Esophagus muscularis mucosa (tissue), 4 donors: ENCODE measurements at places on chromosomes 2 and 18. TPM values are rescaled to one million over a fixed set of nuclear protein-coding genes. Genes with fewer than 3 reads are reported as not detected.

GRCh38 chr18:79905389-79905911 is 46.0 kb downstream of the SLC66A2 start:
- no peaks in the 10 kb centered on the region for H3K4me1 ChIP-seq
- no peaks in the 10 kb centered on the region for H3K27me3 ChIP-seq
- DNase-seq: no peak
- no peak overlapping the region for H3K4me3 ChIP-seq
- peaks cover 27% of the 10 kb centered on the region for H3K36me3 ChIP-seq
- no peak overlapping the region for H3K27ac ChIP-seq

GRCh38 chr2:72109904-72110303 is 37.8 kb downstream of the CYP26B1 start:
- no peak for DNase-seq
- H3K4me3 ChIP-seq: no peak overlapping the region
- H3K27ac ChIP-seq: no peak overlapping the region
- no peaks in the 10 kb centered on the region for H3K27me3 ChIP-seq
- no peaks in the 10 kb centered on the region for H3K36me3 ChIP-seq

GRCh38 chr2:203900253-203900652 is 32.7 kb downstream of the CTLA4 start:
- H3K27ac ChIP-seq: no peak overlapping the region
- no peak overlapping the region for H3K4me3 ChIP-seq
- H3K36me3 ChIP-seq: no peaks in the 10 kb centered on the region
- H3K27me3 ChIP-seq: no peaks in the 10 kb centered on the region
- H3K4me1 ChIP-seq: no peaks in the 10 kb centered on the region

- H3K27me3 ChIP-seq: no peaks in the 10 kb centered on the region
- H3K4me1 ChIP-seq: no peaks in the 10 kb centered on the region
- no peak overlapping the region for H3K27ac ChIP-seq
- H3K4me3 ChIP-seq: no peak overlapping the region
- peaks cover 5% of the 10 kb centered on the region for H3K36me3 ChIP-seq
Measured at GRCh38 chr2:74300506-74300905, 42.7 kb downstream of the SLC4A5 start.

DNA sequence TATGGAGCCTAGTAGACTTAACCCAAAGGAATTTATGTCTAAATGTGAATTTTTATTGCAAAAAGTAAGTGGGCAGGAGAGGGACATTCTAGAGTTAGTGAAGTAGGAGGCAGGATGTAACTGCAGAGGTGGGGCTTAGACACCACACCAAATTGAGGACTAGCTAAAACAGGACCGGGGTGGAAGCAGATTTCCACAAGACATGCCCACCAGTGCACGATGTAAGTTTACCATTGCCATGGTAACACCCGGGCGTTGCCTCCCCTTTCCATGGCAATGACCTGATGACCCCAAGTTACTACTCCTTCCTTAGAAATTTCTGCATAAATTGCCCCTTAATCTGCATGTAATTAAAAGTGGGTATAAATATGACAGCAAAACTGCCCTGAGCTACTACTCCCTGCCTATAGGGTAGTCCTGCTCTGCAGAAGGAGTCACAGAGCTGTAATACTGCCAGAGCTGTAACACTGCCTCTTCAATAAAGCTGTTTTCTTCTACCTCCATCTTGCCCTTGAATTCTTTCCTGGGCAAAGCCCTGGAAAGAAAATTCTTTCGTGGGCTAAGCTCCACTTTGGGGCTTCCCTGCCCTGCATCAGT is 509.7 kb downstream of the ERBB4 start:
- H3K4me3 ChIP-seq: no peak overlapping the region
- no peak overlapping the region for H3K27ac ChIP-seq
- DNase-seq: no peak

- no peak overlapping the region for H3K27ac ChIP-seq
- no peaks in the 10 kb centered on the region for H3K27me3 ChIP-seq
- no peaks in the 10 kb centered on the region for H3K36me3 ChIP-seq
- H3K4me1 ChIP-seq: peaks cover 41% of the 10 kb centered on the region
- no peak for DNase-seq
Measured at GRCh38 chr2:120787111-120787821, 51.6 kb downstream of the GLI2 start.

GRCh38 chr18:62862466-62862865 is 147.1 kb downstream of the PHLPP1 start:
- DNase-seq: no peak
- peaks cover 4% of the 10 kb centered on the region for H3K4me1 ChIP-seq
- H3K27me3 ChIP-seq: no peaks in the 10 kb centered on the region

Gene EEF1B2
- 305 TPM for total RNA-seq

- no peak overlapping the region for H3K4me3 ChIP-seq
- no peaks in the 10 kb centered on the region for H3K27me3 ChIP-seq
- H3K27ac ChIP-seq: no peak overlapping the region
- peak; percentile 19 for DNase-seq
Measured at GRCh38 chr2:190718652-190719526, 70.0 kb downstream of the NAB1 start.

- no peak overlapping the region for H3K27ac ChIP-seq
- H3K4me1 ChIP-seq: peaks cover 9% of the 10 kb centered on the region
- DNase-seq: no peak
- no peak overlapping the region for H3K4me3 ChIP-seq
Measured at GRCh38 chr2:136248242-136248641, 130.3 kb upstream of the CXCR4 start.

- peaks cover 16% of the 10 kb centered on the region for H3K36me3 ChIP-seq
- H3K4me1 ChIP-seq: peaks cover 27% of the 10 kb centered on the region
- H3K27me3 ChIP-seq: no peaks in the 10 kb centered on the region
- H3K27ac ChIP-seq: no peak overlapping the region
Measured at GRCh38 chr2:46383113-46383395, 85.8 kb downstream of the EPAS1 start.

DNA sequence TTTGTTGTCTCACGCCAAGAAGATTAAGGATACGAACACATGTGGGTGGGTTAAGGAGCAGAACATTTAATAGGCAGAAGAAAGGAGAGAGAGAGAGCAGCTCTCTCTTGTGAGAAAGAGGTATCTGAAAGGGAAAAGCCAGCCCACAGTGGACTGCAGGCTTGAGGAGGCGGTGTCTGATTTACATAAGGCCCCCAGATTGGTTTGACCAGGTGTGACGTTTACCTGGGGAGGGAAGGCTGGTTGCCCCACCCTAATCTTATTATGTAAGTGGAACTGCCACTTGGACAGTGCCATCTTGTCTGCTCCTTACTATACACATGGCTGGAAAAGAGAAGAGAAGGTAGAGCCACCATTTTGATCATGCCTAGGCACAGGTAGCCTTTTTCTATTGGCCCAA is 189.2 kb downstream of the NCK2 start:
- H3K4me1 ChIP-seq: peaks cover 24% of the 10 kb centered on the region
- DNase-seq: no peak
- H3K4me3 ChIP-seq: no peak overlapping the region
- H3K36me3 ChIP-seq: no peaks in the 10 kb centered on the region

DNA sequence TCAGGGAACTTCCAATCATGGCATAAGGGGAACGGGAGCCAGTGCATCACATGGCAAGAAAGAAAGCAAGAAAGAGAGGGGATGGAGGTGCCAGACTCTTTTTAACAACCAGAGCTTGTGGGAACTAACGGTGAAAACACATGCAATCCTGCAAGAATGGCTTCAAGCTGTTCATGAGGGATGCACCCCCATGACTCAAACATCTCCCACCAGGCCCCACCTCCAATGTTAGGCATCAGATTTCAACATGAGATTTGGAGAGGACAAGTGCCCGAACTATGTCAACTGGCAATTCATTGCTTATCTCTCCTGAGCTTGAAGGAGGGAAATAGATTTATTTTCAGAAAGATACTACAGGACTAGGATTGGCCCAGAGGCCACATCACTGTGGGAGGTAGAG is 270.0 kb downstream of the SLC4A3 start:
- no peaks in the 10 kb centered on the region for H3K36me3 ChIP-seq
- H3K27ac ChIP-seq: no peak overlapping the region
- no peaks in the 10 kb centered on the region for H3K4me1 ChIP-seq
- no peak for DNase-seq
- no peaks in the 10 kb centered on the region for H3K27me3 ChIP-seq

DNA sequence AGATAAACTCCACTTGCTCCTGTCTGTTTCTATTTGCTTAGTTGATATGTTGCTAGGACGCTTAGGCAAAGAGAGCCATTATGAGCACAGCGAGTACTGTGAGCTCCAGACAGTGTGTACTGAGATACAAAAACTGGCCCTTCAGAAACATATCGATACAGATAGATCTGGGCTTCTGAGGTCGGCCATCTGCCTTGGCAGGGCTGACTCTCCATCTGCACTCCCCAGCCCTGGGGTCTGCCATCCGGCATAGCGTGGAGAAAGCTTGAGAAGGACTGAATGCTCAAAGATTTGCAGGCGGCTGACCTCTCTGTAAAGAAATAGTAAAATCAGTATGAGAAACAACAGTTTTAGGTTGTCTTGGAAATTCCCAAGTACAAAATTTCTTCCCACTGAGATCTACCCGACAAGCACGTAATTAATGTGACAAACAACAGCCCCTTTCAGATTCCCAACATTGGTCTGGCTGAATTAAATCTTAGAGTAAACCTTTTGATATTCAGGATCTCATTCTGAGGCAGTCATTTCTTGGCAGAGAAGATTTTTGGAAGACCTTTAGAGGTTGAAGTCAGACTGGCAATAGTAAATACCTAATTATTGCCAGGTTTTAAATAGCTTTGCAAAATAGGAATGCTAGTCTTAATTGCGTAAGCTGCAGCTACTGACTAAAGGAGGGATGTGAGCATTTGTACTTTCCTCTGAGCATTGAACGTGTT is 127.4 kb downstream of the CHST9 start:
- H3K36me3 ChIP-seq: no peaks in the 10 kb centered on the region
- no peaks in the 10 kb centered on the region for H3K27me3 ChIP-seq
- peak overlapping the region; percentile 81 for H3K27ac ChIP-seq
- peaks cover 25% of the 10 kb centered on the region for H3K4me1 ChIP-seq
- DNase-seq: no peak
- peak overlapping the region; percentile 36 for H3K4me3 ChIP-seq

Gene CAPN13
- total RNA-seq: not detected

DNA sequence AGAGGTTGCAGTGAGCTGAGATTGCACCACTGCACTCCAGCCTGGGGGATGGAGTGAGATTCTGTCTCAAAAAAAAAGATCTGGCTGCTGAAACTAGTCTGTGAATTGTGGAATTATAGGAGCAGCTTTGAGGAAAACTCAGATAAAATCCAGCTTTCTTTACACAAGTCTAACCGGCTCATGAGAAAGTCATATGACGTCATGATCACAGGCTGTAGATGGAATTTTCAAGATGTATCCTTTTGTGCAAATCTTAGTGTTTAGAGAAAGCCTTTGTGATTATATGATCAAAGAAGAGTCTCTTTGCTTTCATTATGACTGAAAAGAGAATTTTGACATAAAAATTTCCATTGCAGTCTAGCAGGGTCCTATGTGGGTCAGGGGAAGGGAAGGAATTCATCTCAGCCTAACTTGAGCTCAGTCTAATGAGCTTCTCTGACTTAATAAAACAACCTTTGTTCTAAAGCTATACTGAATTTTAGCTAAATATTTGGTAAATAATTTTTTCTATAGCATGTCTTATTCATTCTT is 90.2 kb upstream of the NCK2 start:
- no peaks in the 10 kb centered on the region for H3K27me3 ChIP-seq
- no peak overlapping the region for H3K4me3 ChIP-seq
- H3K36me3 ChIP-seq: no peaks in the 10 kb centered on the region
- H3K27ac ChIP-seq: no peak overlapping the region
- no peaks in the 10 kb centered on the region for H3K4me1 ChIP-seq

Gene GLI2
- 25.3 TPM for total RNA-seq

GRCh38 chr2:150939087-150939486 is 322.6 kb downstream of the RBM43 start:
- no peak for DNase-seq
- H3K27ac ChIP-seq: no peak overlapping the region
- no peaks in the 10 kb centered on the region for H3K36me3 ChIP-seq
- H3K4me1 ChIP-seq: no peaks in the 10 kb centered on the region

DNA sequence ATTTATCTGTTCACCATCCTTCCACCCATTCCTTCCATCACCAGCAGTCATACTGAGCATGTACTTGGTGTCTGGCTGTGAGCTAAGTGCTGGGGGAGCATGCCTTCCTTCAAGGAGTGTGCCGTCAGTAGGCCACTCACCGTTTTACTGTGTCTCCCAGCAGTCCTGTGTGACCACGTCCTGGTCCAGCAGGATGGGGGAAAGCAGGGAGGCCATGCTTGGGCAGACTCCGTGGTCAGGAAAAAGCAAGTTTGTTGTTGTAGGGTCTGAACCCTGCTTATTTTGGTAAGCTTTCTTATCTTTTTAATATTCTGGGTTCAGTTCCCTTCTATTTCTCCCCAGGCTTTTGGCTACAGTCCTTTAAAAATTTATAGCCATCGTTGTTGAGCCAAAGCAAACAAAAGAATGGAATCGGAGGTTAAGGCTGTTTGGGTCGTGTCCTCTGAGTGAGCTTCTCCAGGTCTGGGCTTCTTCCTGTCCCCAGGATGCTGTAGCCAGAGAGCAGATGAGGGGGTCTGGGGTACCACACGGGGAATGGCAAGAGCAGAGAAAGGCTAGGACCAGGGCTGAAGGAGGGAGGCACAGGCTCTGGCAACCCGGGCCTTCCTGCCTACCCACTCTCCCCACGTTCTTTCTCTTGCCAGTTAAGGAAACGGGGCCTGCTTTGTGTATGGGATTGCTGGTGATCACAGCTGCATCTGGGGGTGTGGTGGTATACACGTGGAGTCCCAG is 13.5 kb downstream of the SLC30A3 start:
- H3K4me3 ChIP-seq: no peak overlapping the region
- peaks cover 5% of the 10 kb centered on the region for H3K4me1 ChIP-seq
- DNase-seq: no peak
- H3K27ac ChIP-seq: no peak overlapping the region
- H3K36me3 ChIP-seq: peaks cover 1% of the 10 kb centered on the region

Gene FAM161A
- total RNA-seq: 0.83 TPM

GRCh38 chr2:189954989-189955388 is 107.5 kb downstream of the MSTN start:
- no peak overlapping the region for H3K4me3 ChIP-seq
- no peak for DNase-seq
- no peak overlapping the region for H3K27ac ChIP-seq
- H3K36me3 ChIP-seq: no peaks in the 10 kb centered on the region
- H3K27me3 ChIP-seq: no peaks in the 10 kb centered on the region

Gene LOXHD1
- 0.50 TPM for total RNA-seq

DNA sequence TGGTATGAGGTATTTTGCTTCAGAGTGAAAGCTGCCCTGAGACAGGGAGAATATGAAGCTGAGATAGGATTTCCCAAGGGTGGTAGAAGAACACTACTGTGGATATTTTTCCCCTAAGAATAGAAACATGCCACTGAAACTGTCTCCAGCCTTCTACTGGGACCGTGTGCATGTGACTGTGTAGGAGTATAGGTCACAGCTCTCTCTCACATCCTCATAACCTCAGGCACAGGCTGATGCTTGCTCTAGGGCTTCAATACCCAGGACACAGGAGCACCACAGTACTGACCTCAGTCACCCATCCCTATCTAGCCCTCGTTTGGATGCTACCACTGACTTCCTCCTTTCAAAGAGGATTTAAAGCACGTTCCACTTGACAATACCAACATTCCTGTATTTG is 67.2 kb downstream of the REV1 start:
- peaks cover 49% of the 10 kb centered on the region for H3K4me1 ChIP-seq
- H3K27ac ChIP-seq: no peak overlapping the region
- H3K27me3 ChIP-seq: no peaks in the 10 kb centered on the region
- no peak overlapping the region for H3K4me3 ChIP-seq
- H3K36me3 ChIP-seq: peaks cover 69% of the 10 kb centered on the region

- H3K27ac ChIP-seq: no peak overlapping the region
- H3K27me3 ChIP-seq: no peaks in the 10 kb centered on the region
- peaks cover 31% of the 10 kb centered on the region for H3K4me1 ChIP-seq
- H3K4me3 ChIP-seq: no peak overlapping the region
- H3K36me3 ChIP-seq: no peaks in the 10 kb centered on the region
- DNase-seq: no peak
Measured at GRCh38 chr2:102029405-102029804, 37.6 kb downstream of the IL1R2 start.
